ENCODE measurements at places on chromosomes 13 and 19.

- DNase-seq, result no peak
Measured at GRCh38 chr13:72229067-72229466, 362.1 kb upstream of the DACH1 start.

- DNase-seq, result no peak
Measured at GRCh38 chr13:25771202-25771601, 280.6 kb downstream of the SHISA2 start.

GRCh38 chr13:79662882-79663281, 181.9 kb downstream of the NDFIP2 start:
- no peak for DNase-seq

- DNase-seq, result peak; percentile 80
Measured at GRCh38 chr19:45817010-45817724, 2.1 kb upstream of the RSPH6A start.

- DNase-seq, result no peak
Measured at GRCh38 chr19:33622809-33623511, 1.2 kb downstream of the CHST8 start.

GRCh38 chr13:42114912-42115311, 66.5 kb downstream of the DGKH start:
- no peak for DNase-seq

DNA sequence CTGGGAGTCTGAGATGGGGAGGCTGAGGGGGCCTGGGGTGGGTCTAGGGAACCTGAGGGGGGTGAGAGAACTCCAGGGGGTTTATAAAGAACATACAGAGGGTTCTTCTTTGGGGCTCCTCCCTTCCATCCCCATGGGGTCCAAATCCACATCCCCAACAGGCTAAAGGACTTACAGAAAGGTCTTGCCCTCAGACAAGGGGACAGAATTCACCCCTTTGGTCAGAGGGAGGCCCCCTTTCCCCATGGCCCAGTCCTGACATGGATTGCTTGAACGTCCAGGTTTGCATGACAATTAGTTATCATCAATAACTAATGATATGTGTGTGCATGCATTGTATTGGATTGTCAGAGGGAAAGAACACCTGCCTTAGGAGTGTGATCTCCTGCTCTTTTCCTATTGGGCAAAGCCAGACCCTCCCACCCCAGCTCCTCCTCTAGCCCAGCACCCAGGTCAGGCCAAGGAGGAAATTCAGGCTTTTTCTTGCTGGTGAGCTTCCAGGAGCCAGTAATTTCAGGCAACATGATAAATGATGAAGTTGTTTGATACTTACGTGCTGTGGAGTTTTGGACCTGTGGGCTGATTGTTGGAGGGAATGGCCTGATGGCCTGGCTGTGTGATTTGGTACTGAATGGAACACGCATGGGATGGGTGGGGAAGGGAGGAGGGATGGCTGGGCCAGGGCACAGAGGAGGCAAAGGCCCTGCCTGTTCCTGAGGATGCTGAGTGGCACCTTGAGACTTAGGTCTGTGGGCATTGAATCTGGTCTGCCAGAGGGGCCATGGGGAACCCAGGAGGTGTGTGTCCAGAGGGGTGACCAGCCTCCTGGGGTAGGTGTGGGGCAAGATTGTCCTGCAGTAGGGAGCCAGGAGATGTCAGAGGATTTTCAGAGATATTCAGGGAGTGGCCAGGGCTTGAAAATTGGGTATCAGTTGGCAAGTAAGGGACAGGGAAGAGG, 1.1 kb downstream of the KLHL26 start:
- no peak for DNase-seq

DNA sequence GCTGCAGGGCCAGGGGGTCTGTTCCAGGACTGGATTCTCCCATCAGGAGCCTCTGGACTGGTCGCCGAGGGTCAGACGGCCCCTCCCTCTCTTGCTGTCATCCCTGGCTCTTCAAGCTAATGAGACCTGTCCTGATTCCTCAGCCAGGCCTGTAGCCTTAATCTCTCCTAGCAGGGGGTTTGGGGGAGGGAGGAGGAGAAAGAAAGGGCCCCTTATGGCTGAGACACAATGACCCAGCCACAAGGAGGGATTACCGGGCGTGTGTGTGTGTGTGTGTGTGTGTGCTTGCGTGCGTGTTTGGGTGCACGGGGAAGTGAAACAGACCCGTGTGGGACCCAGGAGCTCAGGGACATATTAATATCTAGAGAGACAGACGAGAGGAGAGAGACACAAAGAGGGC, 1.9 kb upstream of the CRX start:
- no peak for DNase-seq

- no peak for DNase-seq
Measured at GRCh38 chr13:49278211-49278610, 30.5 kb downstream of the CDADC1 start.

GRCh38 chr19:28606269-28607032, 606.5 kb downstream of the UQCRFS1 start:
- no peak for DNase-seq

DNA sequence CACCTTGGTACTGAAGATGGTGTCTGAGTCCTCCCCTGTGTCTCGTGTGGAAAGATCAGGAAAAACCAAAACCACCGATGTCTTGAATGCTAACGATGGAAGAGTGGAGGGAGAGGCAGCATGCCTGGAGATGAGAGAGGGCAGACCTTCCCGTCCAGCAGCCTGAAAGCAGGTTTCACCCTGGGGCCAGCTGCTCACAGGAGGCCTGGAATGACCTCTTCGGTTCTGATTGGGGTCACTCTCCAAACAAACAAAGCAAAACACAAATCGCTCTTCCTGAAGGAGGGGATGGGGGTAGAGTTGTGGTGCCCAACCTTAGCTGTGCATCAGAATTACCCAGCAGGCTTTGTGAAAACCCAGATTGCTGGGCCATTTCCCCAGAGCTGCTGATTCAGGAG, 142.3 kb upstream of the SOX1 start:
- DNase-seq, result no peak

DNA sequence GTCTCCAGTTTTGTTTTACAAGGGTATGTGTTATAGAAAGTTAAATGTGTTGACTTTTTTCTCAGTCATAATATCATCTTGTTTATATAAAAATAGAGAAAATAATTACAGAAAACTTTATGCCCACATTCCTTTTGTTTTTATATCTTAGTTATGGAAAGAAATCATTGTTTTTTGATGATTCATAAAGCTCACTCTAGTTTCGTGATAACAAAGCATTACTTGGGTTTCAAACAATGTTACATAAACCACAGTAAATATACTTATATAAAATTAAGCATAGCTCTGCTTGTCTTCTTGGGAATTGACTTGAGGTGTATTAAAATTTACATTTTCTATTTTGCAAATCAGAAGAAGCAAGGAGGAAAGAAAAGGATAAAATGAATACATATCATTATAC, 111.8 kb downstream of the SGCG start:
- DNase-seq, result no peak

GRCh38 chr13:34078334-34078999, 260.5 kb downstream of the RFC3 start:
- no peak for DNase-seq

- no peak for DNase-seq
Measured at GRCh38 chr13:46621133-46621532, 68.2 kb downstream of the LRCH1 start.

DNA sequence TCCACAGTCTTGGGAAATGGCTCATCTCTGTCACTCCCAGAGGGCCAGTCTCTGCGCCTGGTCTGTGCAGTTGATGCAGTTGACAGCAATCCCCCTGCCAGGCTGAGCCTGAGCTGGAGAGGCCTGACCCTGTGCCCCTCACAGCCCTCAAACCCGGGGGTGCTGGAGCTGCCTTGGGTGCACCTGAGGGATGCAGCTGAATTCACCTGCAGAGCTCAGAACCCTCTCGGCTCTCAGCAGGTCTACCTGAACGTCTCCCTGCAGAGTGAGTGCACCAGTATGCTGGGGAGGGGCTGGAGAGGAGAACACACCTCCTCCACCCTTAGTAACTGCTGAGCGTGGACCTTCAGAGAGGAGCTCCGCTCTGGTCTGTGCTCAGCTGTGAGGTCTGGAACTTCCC, 2.3 kb downstream of the SIGLEC9 start:
- no peak for DNase-seq

- DNase-seq, result no peak
Measured at GRCh38 chr13:85236413-85236812, 562.8 kb downstream of the SLITRK6 start.

DNA sequence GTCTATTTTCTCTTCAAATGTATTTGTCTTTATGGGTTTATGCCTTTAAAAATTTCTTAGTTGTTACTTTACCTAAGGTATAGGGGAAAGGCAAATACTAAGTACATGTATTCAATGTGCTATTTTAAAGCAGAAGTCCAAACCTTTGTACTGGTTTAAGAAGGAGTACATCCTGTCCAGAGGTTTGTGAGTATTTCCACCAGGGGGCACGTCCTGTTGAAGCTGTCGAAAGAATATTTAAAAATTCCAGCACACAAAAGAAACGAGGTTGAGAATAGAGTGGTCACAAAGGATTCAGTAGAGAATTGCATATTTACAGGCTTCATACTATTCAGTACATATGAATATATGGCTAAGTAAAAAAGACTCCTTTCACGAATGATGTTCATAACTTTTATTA, 59.8 kb downstream of the URI1 start:
- no peak for DNase-seq

DNA sequence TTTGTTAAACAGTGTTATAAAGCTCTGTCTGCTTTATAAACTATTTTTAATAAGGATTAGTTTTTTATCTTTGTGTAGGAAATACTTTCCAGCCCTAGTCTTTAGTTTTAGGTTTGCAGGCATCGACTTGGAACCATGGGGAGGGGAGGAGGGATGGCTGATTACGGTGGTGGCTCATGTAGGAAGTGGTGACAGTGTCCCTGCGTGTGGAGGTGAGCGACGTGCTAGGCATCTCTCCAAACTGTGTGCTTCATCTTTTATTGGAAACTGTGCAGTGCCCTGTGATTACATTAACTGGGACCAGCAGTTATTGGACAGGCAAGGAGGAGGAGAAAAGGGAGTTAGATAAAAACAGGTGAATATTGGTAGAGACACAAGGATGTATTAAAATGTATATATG, 203.8 kb downstream of the ATP8A2 start:
- DNase-seq, result no peak

DNA sequence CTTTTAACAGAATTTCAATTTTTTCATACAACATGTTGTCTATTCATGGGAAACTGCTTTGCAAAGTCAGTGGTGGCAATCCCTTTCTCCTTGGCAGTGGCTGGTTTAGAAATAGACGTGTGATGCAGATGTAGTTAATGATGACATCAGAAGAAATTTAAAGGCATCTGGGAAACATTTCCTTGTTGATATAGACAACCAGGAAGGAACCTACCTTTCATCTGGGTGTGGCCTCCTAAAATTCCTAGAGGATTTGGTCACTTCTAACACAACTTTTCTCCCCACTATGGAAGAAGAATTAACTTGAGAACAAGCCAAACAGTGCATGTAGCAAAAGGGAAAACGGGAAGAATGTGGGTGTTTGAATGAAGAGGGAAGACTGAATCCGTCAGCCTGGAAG, 102.8 kb downstream of the EFNB2 start:
- DNase-seq, result no peak

- no peak for DNase-seq
Measured at GRCh38 chr13:102838982-102839381, 6.8 kb upstream of the ERCC5 start.

DNA sequence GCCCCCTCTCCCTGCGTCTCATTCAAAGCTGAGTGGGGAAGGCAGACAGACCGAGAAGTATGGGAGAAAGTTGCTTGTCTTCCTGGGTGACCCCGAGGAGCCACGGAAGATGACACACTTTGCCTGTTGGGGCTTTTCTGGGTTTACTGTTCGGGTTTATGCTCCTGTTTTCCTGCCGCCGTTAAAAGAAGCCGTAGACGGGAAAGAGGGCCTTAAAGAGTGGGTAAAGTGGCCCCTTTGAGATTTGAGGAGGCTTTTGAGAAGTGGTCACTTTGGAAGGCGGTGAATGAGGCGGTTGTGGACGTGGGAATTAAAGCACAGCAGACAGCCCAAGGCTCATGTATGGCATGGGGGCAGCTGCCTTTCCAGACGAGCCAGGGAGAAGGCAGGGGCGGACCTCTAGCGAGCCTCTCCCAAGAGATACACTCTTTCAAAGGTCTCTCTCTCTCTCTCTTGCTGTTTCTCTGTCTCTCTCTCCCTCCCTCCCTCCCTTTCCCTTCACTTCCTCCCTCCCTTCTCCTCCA, 493 bp upstream of the LHFPL6 start:
- no peak for DNase-seq

DNA sequence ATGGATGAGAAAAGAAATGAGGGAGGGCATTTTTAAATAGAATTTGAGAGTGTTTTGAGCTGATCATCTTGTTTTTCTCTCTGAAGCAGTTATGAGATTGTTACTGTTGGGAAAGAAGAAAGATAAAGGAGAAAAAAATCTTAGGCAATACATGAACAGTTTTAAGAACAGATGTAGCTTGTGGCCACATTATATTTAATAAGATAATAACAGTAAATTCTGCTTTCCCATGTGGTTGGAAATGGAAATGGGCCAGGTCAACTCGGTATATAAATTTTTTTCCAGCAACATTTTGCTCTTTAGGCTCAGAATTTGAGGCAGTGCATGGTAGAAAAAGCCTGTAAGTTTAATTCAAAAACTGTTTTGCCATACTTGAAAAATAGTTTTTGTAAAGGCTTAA, 118.7 kb downstream of the POSTN start:
- DNase-seq, result no peak

GRCh38 chr19:48630296-48631063, 6.7 kb downstream of the DBP start:
- DNase-seq, result no peak

DNA sequence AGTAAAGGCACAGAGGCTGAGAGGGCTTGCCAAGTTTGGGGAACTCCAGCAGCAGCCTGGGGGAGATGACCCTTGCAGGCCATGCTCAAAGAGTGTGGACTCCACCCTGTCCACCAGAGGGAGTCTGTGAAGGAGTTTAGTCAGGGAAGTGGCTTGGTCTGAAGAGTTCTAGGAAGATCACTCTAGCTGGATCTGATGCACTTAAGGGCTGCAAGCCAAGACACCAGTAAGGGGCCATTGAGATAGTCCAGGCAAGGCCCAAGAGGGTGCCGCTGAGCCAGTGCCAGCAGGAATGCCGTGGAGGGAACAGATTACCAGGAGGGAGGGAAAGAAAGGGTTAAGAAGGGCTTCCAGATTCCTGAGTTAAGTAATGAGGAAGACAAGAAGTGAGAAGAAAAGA, 68.7 kb downstream of the ZAR1L start:
- DNase-seq, result peak; percentile 15

DNA sequence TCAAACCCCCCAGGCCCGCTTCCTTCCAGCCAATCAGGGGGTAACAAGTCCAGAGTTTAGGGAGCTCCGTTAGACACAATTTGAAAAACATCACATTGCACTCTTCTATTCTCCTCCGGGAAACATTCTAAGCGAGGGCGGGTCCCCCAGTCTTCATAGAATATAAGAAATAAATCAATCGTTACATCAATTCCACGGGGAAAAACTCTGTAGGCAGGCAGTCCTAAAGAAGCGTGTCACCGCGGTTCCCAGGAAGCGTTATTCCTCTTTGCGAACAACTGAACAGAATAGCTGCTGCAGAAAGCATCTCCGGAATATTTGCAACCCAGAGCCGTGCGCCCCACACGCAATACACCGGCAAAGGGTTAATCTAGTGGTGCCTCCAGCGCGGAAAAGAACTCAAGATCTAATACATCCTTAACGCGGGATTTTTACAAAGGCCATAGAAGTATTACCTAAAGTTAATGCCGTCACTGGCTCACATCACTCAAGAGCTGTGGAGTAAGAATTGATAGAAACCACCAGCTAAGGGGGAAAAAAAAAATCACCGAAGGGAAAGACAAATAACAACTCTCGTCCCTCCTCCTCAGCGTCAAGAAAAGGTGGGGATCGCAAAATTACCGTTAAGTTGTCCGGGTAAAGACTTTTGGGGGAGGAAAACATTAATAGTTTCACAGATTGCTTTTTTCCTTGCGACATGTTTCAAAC, 65.1 kb downstream of the KCNRG start:
- peak; percentile 29 for DNase-seq
